GM12891 (cell line): ENCODE measurements at places on chromosomes 2 and 18.

DNA sequence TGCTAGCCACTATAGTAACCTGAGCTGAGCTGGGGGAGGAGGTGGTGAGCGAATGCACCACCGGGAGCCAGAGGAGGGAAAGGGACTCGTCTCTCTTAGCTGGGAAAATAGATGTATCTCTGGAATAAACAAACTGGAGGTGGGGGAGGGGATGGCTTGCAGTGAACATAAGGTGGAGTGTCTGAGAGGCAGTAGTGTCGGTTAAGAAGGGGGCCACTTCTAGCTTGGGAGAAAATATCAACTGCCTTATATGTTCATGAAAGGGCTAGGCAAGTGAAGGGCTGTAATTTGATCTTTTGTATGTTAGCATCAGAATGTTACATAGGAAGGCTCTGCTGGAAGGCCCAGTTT lies 2.2 kb downstream of the SETBP1 start:
- no peak for DNase-seq

DNA sequence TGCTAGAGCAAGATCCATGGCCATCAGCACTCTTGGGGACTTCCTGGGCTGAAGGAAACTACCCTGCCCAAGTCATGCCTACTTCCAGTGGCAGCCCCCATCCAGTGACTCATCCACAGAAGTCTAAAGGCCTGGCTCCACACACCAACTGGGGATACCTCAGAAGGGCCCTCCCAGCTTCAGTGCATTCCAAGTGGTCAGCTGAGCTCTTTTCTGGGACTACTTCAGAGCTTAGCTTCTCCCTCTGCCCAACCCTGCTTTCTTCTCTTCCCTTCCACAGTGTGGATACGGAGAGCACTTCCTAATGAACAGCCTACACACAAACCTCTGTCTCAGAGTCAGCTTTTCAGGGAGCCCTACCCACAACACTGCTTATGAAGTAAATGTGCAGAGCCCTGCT lies 66.5 kb downstream of the CLHC1 start:
- no peak for DNase-seq

DNA sequence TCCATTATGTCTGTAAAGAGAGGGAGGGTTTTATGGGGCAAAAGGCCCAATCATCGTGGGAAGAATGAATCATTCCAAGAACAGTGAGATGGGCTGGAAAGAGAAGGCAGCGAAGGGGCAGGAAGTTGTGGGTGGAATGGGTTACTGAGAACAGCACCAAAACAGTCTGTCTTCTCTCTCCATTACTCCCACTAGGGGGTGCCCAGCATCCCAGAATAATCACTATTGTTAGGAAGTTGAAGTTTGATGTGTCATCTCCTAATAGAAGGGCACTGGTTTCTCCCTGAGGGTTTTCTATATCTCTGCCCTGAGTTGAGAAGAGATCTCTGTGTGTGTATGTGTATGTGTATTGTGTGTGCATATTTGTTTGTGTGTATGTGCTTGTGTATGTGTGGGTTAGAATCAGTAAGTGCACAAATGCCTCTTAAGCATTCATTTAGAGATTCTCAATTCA lies 76.6 kb upstream of the MAP4K3 start:
- DNase-seq: peak; percentile 26

GRCh38 chr2:133489146-133489545 lies 79.1 kb downstream of the NCKAP5 start:
- DNase-seq: no peak

GRCh38 chr2:230644356-230644935 lies 68.2 kb upstream of the CAB39 start:
- DNase-seq: no peak

- DNase-seq: no peak
Observed at GRCh38 chr2:102754456-102755145, 7.2 kb upstream of the TMEM182 start.

DNA sequence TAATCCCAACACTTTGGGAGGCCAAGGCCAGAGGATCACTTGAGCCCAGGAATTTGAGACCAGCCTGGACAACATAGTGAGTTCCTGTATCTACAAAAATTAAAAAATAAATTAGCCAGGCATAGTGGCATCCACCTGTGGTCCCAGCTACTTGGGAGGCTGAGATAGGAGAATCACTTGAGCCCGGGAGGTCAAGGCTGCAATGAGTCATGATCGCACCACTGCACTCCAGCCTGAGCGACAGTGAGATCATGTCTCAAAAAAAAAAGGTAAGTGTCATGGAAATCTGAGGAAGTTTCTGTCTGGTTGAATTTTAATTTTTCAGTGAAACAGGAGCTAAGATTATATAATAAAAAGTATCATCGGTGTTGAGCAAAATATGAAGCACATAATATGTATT lies 2.5 kb upstream of the C2orf15 start:
- no peak for DNase-seq

- no peak for DNase-seq
Observed at GRCh38 chr2:20431772-20432171, 15.1 kb upstream of the RHOB start.

DNA sequence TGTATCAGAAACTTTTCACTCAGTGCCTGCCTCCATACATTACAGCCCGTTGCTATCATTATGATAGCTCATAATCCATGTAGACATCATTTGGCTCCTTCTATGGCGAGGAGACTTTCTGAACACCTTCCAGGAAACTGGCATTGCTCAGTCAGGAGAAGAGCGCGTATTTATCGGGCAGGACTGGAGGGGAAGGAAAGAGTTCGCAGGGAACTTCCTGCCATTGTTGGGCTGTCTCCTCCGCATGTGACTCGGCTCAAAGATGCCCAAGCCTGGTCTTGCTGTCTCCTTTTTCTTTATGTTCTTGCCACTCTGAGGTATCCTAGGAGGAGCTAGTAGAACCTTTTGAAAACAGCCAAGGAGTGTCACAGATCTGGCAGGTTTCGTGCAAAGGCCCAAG lies 156.8 kb downstream of the CTIF start:
- no peak for DNase-seq

DNA sequence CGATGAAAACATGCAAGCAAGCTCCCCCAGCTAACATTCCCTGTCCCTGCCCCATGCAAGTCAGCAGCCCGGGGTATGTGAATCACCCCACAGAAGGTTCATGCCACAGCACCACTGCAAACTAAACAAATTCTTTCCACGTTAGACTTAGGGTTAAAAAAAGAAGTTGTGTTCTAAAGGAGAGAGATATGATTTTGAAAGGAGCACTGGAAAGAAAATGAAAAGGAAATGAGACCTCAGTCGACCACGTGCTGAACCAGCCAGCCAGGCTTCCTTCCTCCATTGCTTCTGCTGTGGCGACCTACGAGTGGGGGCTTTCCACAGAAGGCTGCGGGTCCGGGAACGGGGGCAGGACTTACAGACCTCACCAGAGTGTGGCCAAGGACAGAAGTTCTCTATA lies 52.0 kb downstream of the ARL4C start:
- DNase-seq: no peak

DNA sequence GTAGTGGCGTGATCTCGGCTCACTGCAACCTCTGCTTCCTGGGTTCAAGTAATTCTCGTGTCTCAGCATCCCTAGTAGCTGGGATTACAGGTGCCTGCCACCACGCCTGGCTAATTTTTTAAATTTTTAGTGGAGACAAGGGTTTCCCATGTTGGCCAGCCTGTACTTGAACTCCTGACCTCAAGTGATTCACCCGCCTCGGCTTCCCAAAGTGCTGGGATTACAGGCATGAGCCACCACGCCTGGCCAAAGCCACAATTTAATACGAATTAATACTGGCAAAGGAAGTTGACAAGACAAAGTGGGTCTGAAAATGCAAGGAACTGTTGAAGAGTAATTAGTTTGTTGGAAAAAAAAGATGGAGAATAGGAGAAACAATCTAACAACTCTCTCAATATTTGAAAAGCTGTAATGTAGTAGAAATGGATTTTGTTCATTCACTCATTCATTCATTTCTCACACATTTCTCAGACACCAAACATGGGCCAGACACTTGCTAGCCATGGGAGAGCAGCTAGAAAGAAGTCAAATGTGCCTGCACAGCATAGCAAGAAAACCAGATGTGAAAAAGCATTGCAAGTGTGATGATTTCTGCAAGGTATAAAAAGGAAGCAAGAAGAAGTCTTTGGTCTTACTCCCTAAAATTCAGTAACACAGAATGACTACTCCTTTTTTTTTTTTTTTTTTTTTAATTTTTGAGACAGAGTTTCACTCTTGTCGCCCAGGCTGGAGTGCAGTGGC lies 39.4 kb upstream of the ATL2 start:
- no peak for DNase-seq

GRCh38 chr2:58893656-58894351 lies 652.7 kb upstream of the FANCL start:
- no peak for DNase-seq

GRCh38 chr2:152542995-152543481 lies 174.2 kb downstream of the PRPF40A start:
- no peak for DNase-seq

GRCh38 chr2:113875135-113875534 lies 14.8 kb upstream of the ACTR3 start:
- DNase-seq: no peak

- no peak for DNase-seq
Observed at GRCh38 chr2:240055177-240055917, 2.0 kb upstream of the OR6B3 start.

DNA sequence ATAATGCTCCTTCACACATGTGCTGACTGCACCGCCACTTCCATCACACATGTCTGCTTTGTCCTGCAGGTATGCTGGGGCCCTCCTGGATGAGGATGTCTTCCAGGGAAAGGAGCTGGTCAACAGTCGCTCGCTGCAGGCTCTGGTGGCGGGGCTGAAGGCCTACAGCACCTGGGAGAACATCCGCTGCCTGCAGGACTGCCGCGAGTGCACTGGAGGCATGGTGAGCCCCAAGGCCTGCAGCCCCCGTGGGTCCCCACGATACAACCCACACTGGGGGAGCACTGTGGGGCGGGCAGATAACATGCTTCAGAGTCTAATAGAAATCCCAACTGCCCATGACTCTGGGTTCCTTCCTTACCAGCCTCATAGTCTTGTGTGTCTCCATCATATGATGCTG lies 187.3 kb upstream of the BCL2L11 start:
- DNase-seq: no peak

DNA sequence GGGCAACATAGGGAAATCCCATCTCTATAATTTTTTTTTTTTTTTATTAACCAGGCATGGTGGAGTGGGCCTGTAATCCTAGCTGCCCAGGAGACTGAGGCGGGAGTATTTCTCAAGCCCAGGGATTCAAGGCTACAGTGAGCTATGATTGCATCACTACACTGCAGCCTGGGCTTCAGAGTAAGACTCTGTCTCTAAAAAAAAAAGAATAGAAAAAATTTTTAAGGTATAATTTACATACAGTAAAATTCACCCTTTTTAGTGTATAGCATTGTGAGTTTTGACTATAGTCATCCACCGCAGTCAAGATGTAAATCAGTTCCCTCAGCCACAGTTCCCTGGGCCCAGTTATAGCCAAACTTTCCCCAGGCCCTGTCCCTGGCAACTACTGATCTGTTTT lies 57.1 kb upstream of the MSH6 start:
- DNase-seq: no peak

DNA sequence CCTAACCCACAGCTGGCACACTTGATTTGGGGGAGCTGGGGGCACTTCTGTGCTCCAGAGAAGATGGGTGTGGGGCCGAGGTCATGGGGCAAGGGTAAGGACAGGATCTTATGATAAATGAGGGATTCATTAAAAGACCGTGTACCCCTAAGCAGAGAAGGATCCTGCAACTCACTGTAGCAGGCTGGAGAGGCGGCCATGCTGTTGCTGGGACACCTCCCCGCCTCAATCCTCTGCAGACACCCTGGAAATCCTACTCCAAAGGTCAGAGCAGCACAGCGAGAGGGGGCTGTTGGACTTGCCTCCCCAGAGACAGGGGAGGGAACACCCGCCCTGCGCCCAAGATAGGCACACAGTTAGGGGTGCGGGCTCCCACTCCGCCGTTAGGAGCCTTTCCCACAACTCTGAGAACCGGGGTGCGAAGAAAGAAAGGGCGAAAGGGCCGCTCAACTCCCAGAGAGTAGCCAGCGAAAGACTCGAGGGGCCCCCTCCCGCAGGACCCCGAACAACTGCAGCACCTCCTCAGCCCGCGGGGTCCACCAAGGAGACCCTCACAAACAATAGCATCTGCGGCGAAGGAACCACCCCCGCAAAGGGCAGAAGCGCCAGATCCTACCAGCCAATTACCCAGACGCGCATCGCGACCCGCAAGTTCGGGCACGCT lies 1.4 kb downstream of the PARD6G start:
- no peak for DNase-seq

DNA sequence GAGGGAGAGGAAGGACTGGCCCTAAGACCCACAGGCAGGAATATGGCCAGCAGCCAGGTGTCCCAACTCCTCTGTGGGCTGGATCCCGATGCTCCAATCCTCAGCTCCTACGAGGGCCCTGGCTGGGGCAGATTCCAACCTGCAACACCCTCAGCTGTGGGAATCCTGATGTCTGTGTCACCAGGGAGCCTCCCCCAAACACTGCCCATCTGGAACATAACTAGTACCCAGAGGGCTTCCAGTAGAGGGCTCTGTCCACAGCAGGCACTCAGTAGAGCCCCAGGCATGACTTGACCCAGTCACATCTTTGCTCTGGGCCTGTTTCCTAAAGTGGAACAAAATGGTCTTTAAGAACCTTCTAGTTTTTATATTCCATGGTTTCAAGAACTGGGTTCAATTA lies 20.6 kb upstream of the LOXHD1 start:
- no peak for DNase-seq

DNA sequence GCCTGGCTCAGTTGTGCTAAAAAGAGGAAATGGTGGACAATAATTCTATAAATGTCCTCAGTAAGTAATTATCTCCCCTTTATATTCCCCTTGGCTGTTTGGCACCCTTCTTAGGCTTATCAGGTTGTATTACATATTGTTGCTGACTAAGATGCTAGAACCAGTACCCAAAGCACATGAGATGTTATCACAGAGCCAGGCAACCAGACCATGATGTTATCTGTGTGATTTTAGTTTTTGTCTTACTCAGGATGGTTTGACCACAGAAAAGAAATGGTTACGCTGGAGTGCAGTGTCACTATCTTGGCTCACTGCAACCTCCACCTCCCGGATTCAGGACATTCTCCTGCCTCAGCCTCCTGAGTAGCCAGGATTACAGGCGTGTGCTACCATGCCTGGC lies 15.2 kb downstream of the R3HDM1 start:
- no peak for DNase-seq

GRCh38 chr2:11097038-11097720 lies 58.1 kb upstream of the SLC66A3 start:
- DNase-seq: no peak

DNA sequence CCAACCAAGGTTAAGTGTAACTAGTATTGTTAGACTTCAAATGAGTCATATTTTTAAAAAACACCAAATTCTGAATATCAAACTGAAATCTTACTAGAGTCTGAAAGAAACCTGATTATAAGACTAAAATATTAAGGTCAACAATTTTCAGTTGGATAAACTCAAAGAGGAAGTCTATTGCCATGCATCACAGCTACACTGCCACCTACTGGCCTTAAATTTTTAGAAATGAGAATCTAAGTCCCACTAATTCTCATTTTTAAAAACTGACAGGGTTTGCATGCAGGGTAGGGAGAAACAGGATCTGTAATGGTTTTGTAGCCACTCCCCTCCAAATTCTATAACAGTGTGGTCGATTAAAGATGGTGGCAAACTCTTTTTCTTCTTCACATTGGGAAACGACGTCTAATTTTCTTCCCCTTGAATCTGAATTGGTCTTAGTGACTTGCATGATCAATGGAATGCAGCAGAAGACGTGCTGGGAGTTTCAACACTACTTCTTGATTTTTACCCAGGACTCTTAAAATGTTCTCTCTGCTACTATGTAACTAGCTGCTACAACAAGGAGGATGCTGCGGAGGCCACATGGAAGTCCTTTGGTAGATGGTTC lies 176.1 kb upstream of the SESTD1 start:
- DNase-seq: peak; percentile 9
